ENCODE measurements at places on chromosomes 16 and 17.

DNA sequence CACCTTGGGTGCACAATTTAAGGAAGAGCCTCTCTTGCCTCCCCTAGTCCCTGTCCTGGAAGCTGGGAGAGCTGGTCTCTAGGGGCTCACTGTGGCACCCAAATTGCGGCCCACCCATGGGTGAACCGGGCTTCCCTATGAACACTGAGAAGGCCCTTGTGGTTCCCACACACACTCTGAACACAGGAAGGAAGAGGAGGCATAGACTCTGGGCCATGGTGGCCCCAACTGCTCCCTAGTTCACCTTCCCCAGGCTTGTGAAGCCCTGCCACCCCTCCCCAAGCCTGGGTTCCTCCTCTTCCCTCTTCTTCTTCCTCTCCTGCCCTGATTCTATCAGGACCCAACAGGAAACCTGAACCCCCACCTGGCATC is 10.5 kb downstream of the SREBF1 start:
- no peak for DNase-seq

- no peak for DNase-seq
Observed at GRCh38 chr16:17260276-17260849, 210.4 kb downstream of the XYLT1 start.

DNA sequence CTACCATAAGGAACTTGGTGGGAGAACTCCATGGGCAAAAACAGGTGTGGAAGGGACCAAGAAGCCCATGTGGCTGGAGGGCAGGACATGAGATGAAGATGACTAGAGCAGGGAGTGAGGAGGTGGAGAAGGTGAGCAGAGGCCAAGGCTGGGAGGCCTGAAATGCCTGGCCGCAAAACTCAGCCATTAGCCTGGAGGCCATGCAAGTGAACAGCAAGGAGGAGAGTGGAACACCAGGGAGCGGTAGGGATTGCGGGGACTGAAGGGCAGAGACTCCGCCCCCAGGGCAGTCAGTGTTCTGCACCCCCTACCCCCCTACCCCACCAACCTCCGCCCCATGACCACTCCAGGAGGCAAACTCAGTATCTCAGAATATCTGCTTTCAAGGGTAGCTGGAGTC is 17.0 kb downstream of the BCL7C start:
- DNase-seq: no peak

DNA sequence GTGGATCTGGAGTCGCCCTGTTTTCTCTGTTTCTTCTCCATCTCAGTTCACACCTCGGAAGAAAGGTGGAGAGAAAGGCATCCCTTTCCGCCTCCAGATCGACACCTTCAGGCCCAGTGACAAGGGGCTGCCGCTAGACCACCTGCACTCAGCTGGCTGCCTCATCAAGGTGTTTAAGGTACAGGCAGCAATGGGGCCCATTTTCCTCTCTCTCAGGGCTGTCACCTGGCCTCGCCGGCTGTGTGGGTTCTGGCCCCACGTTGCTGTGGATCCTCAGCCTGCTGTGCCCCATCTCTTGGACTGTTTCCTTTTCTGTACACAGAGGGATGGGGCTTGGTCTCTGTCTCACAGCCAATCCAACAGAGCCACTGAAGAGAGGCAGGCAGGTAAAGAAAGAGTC is 17.4 kb upstream of the STAC2 start:
- no peak for DNase-seq

GRCh38 chr16:23514381-23515152 is 4.3 kb upstream of the GGA2 start:
- no peak for DNase-seq

DNA sequence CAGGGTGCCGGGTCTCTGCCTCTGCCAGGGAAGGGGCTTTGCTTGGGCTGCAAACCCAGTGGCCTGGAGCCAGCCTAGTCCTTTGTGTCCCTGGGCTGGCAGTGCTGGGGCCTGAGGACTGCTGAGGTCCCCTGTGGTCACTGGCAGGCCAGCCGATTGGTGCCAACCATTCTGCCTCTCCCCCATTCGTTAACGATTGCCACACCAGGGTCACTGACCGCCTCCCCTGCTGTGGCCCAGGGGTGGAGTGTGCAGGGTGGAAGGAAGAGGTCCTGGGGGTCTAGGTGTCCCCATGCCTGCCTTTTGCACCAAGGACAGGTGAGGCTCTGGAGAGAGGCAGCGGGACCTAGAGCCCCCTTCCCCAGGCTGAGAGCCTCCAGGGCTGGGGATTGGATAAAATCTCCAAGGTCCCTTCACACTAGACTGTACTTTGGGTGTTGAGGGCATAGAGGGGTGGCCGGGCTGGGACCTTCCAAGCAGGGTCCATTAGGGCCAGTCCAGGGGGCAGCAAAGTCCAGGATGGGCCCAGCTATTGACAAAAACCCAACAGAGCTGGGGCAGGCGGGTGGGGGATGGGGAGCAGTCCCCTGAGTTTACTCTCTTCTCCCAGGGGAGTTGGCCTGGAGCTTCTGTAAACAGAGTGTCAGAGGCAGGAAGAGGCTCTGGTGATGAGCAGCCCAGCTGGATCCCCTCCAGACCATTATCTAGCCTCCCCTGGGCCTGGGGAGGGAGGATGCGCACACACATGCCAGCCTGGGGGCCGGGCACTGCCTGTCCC is 1.1 kb downstream of the VASN start:
- no peak for DNase-seq

- no peak for DNase-seq
Observed at GRCh38 chr17:51487947-51488346, 227.6 kb downstream of the UTP18 start.
